ENCODE measurements at places on chromosomes 12 and 14.

- no peak for DNase-seq
Measured at GRCh38 chr12:57896434-57897201, 44.7 kb upstream of the ATP23 start.

DNA sequence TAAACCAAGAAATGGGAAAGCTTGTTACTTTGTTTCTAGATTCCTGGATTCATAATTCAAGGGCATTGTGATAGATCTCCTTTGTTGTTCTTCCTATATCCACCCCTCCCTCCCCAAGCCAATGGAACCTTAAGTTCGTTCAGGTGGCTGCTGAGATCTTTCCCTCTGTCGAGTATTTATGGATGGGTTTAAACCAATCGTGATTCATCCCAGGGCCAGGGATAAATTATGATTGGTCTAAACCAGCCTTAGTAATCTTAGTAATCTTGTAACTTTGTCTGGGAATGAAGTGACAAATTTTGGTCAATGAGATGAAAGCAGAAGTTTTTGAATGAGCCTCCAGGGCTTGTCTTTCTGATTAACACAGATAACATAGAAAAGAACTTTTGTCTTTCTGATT, 56.1 kb upstream of the PCED1B start:
- no peak for DNase-seq

DNA sequence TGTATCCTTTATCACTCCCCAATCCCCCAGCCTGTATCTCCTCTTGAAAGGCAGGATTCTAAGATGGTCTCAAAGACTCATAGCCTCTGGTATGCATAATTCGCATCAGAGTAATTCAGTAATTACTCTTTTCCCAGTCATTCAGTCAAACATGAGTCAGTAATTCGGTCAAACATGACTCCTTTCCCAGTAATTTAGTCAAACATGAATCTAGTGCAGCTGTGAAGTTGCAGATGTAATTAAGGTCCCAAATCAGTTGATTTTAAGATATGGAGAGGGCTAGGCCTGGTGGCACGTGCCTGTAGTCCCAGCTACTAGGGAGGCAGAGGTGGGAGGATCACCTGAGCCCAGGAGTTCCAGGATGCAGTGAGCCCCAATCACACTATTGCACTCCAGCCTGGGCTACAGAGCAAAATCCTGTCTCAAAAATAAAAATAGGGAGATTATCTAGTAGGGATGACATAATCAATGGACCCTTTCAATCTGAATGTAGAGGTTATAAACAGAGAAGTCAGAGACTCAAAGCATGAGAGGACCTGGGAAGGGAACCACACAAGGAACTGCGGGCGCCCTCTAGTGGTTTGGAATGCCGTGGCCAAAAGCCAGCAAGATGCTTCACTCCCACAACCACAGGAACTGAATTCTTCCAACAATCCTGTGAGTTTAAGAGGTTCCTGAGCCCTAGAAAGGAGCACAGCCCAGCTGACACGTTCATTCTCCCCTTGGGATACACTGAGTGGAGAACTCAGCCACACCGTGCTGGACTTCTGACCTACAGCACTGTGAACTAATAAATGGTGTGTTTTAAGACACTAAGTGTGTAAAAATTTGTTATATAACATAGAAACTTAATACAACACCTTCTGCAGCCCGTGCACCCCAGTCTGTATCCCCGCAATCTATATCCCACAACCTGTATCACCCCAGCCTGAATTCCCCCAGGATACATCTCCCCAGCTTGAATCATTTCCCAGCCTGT, 14.3 kb upstream of the ARMH4 start:
- peak; percentile 26 for DNase-seq

DNA sequence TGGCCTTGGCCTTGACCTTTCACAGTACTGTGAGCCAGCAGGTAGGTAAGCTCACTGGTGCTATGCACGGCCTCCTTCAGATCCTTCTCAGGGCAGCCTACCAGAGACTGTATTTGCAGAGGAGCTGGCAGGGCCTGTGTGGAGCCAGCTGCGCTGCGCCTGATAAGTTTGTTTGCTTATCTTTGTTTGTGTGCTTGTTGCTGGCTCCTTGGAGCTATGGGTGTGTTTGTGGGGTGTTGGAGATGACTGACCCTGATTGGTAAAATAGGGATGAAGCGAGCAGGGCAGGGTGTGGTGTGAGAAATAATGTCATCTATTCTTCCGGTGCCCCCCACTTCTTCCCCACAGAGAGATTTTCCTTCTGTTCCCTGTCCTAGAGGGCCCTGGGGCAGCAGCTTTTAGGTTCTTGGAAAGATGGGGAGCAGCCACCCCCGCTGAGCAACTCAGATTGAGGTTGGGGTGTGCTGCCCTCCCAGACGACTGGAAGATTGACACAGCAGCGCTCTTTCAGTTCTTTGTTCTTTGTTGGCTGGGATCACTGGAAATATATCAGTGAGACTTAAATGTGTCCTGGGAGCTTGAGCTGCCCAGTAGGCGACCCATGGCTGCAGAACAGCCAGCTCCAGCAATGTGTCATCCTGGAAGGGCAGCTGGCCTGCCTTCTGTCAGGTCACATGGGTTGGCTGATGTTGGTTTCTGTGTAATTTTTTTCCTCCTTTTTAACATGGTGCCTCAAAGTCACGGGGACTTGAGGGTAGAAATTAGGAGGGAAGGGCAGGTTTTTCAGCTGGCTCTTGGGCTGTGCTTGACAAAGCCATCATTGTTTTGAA, 19.6 kb downstream of the MLXIP start:
- DNase-seq, result no peak

- peak; percentile 62 for DNase-seq
Measured at GRCh38 chr12:96236221-96236822, 42.1 kb downstream of the ELK3 start.

DNA sequence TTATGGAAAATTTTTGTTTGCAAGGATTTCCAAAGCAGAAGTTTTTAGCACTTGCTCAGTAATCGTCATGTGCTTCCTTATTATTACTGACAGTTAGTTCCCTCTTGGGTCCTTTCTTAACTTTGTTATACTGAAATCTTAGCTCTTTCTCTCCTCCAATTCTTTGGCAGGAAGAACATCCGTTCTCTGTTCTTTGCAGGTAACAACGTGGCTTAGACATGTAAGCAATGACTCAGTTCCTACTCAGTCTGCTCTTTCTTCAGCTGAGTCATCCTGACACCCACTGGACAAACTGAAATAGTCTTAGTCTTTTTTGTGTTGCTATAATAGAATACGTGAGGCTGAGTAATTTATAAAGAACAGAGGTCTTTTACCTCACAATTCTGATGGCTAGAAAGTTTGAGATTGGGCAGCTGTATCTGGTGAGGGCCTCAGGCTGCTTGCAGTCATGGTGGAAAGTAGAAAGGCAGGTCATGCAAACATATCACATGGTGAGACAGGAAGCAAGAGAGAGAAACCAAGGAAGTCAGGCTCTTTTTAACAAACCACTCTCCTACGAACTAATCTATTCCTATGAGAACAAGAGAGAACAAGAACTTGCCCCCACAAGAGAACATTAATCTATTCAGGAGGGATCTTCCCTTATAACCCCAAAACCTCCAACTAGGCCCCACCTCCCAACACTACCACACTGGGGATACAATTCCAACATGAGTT, 49.2 kb downstream of the TESPA1 start:
- DNase-seq, result peak; percentile 32

DNA sequence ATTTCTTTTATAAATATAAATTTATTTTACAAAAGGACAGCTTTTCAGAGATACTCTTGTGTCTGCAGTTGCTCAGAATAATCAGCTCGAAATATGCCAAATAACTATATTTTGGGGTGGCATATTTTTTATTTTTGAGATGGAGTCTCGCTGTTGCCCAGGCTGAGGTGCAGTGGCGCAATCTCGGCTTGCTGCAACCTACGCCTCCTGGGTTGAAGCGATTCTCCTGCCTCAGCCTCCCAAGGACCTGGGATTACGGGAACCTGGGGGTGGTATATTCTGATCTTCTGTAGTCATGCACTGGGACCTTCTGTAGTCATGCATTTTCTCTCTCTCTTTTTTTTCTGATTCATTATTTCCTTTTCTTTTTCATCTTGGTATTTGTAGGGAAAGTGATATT, 135.0 kb upstream of the AMIGO2 start:
- no peak for DNase-seq

DNA sequence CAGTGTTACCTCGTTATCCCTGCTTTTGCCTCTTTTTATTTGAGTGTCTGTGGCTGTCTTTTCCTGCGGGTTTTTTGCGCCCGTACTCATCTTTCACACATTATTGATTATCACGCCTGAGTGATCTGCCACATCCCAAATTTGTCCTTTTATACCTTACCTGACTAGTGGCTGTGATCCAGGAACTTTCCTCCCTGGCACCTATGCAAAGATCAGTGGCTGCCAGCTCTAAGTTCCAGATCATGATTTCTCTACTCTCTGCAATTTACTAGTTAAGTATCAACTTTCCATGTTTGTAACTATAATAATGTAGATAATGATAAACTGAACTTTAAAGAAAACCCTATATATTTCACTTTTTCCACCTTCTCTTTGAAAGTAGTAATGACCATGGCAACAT, 36.9 kb downstream of the PLEKHA5 start:
- no peak for DNase-seq

DNA sequence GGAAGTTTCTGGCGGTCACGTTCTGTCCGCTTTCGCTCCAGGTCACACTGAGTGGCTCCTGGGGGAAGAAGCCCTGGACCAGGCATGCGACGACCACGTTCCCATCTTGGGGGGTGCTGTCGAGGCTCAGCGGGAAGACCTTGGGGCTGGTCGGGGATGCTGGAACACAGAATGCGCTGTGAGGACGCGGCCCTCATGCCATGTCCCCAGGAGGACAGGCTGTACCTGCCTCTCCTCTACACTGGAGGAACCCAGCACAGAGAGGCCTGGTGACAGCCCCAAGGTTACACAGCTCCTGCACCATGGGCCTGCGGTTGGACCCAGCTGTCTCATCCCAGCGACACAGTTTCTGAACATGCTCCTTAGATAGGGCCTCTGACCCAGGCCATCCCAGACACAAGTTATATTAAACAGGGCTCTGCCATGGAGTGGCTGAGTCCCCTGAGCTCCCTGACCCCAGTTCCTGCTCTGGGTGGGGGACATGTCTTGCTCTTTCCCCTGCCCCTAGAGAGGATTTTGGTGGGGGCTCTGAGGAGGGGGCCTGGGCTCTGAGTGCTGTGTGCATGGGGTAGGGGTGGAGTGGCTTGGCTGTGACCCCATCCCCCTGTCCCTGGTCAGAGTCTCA, 62.0 kb downstream of the TMEM121 start:
- DNase-seq, result no peak
